Epithelial cell of umbilical artery (primary cell): ENCODE measurements at places on chromosomes 3 and 15. TPM values are rescaled to one million over a fixed set of nuclear protein-coding genes. Genes with fewer than 3 reads are reported as not detected.

IMPG2 gene
- total RNA-seq = 0.32 and 0.61 TPM in 2 replicates

FMN1 gene
- under 0.01 and 0.15 TPM in 2 replicates for total RNA-seq

MORC1 gene
- not detected in 2 replicates for total RNA-seq

CD200 gene
- 0.30 and 1.6 TPM in 2 replicates for total RNA-seq

ALDH1L1 gene
- total RNA-seq = not detected in 2 replicates

PARP6 gene
- 7.1 and 9.1 TPM in 2 replicates for total RNA-seq

GOLGA6A gene
- not detected in 2 replicates for total RNA-seq

SPATA12 gene
- under 0.01 TPM in 2 replicates for total RNA-seq

KBTBD13 gene
- not detected in 2 replicates for total RNA-seq

TTC23 gene
- 25.3 and 32.1 TPM in 2 replicates for total RNA-seq

SERINC4 gene
- total RNA-seq = not detected in 2 replicates

PIGZ gene
- total RNA-seq = 2.3 and 2.6 TPM in 2 replicates

P4HTM gene
- total RNA-seq = 25.0 and 28.9 TPM in 2 replicates

TM4SF1 gene
- 1,177 and 1,280 TPM in 2 replicates for total RNA-seq

ZNF502 gene
- 3.6 and 3.9 TPM in 2 replicates for total RNA-seq

SLC28A1 gene
- total RNA-seq = not detected in 2 replicates

SCN11A gene
- total RNA-seq = under 0.01 TPM in 1 of 2 replicates, not detected in the other

GOLGA8K gene
- 0.30 and 0.32 TPM in 2 replicates for total RNA-seq

POPDC2 gene
- 0.65 TPM in 1 of 2 replicates, not detected in the other for total RNA-seq

PEX11A gene
- total RNA-seq = 3.9 and 10.5 TPM in 2 replicates

PRRT3 gene
- total RNA-seq = 0.97 and 1.1 TPM in 2 replicates

KLHL18 gene
- total RNA-seq = 27.0 and 63.4 TPM in 2 replicates

CYP11A1 gene
- not detected in 2 replicates for total RNA-seq
